NCI-H446 (cell line): ENCODE measurements at places on chromosomes 2 and 18.

DNA sequence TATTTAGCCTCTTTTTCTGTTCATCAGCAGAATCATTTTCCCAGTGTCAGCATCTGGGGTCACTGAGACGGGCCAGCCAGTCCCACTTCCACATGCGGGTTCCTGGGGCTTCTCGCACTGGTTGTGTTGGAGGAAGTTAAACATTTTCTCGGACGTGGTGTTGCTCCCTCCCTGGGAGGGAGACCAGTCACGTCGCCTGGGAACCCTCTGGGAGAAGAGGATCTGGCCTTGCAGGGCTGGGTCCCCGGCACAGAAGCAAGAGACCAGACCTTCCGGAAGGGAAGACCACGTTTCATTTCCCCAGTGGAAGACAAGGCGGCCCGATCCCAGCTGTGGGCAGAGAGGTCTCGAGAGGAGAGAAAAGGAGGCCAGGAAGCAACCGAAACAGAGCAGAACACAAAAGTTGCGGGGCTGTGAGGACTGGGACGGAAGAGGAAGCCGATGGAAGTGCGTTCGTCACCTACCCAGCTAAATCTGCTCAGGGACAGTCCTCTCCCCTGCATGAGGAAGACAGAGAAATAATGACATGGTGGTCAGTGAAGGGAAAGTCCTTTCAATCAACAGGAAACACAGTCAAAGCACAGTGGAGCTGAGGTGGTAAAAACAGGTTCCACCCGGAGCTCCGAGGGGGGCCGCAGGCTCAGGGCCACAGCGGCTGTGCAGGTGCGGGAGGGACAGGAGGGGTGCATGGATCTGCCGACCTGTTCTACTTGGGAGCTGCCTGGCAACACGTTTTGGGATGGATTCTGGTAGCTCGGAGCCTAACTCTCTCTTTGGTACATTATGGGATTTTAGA is 144.4 kb downstream of the MBP start:
- no peak for DNase-seq

GRCh38 chr2:385785-386184 is 97.9 kb upstream of the ALKAL2 start:
- DNase-seq: no peak

GRCh38 chr2:121591199-121591598 is 58.1 kb downstream of the CLASP1 start:
- DNase-seq: no peak

DNA sequence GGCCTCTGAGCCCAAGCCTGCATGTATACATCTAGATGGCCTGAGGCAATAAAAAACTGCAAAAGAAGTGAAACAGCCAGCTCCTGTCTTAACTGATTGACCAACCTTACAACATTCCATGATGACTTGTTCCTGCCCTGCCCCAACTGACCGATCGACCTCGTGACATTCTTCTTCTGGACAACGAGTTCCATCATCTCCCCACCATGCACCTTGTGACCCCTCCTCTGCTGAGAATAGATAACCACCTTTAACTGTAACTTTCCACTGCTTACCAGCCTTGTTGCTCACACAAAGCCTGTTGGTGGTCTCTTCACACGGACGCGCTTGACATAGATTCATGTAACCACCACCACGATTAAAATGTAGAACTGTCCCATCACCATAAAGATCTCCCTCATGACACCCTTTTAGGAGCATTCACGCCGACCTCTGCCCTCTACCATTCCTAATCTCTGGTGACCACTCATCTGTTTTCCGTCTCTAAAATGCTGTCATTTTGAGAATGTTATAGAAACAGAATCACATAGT is 120.1 kb upstream of the REV1 start:
- no peak for DNase-seq

GRCh38 chr2:60439219-60439974 is 114.1 kb downstream of the BCL11A start:
- no peak for DNase-seq

DNA sequence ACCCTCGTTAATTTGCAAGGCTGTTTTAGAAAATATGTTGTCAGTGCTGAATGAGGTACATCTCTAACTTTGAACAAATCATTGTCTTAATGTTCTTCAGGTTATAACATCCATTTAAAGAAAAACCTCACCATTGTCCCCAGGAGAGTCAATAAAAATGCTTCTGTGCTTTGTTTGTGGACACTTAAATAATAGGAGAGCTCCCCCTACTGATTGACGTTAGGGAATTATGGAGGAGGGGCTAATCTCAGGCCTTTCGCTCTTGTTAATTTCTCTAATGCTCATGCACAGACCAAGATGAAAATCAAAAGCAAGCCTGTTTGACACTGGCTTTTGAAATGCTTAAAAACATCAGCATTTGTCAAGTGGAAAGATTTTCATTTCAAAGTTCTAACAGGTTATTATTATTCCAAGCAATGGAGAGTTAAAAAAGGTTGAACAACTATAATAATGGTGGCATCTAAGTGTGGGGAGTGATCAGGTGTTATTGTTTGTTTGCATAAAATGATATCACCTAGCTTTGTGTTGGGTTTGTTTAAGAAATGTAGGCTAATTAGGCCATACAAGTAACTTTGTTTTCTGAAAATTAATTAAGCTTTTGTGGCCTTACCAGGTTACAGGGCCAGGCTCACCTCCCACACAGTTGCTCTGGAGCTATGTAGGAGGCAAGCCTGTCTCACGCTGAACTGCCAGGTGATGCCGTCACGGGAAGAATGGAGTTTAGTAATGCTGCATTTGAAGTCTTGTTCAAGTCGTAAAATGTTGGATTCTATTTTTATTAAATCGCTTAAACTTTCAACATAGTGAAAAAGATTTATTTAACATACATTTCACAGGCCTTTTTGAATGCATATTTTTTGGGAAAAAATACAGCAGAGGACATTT is 51.7 kb upstream of the SMIM21 start:
- DNase-seq: peak; percentile 24

DNA sequence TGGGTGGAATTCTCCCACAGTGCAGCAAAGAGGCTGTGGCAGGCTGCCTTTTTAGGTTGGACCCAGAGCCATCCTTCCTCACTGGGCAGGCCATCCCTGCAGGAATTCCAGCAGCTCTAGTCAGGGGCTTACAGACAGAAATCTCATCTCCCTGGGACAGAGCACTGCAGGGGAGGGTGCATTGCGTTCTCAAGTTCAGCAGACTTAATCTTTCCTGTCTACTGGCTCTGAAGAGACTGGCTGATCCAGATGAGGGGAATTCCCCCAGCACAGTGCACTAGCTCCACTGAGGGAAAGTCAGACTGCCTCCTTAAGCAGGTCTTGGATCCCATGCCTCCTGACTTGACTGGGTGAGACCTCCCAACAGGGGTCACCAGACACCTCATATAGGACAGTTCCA is 899.7 kb upstream of the VRK2 start:
- no peak for DNase-seq

- peak; percentile 39 for DNase-seq
These were observed 69.9 kb upstream of the HK2 start for GRCh38 chr2:74763962-74764428.

GRCh38 chr2:28610583-28611201 is 114.8 kb downstream of the PLB1 start:
- no peak for DNase-seq

DNA sequence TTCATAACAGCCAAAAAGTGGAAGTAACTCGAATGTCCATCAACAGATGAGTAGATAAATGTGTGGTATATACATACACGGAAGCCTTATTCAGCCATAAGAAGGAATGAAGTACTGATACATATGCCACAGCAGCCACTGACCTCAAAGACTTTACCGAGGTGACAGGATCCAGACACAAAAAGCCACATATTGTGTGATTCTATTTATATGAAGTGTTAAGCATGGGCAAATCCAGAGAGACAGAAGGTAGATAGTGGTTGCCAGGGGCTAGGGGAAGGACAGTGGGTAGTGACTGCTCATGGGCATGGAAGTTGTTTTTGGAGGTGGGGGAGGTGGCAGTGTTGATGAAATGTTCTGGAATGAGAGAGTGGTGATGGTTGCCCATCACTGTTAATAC is 33.9 kb downstream of the ZAP70 start:
- DNase-seq: no peak

- DNase-seq: no peak
These were observed 42.5 kb downstream of the LYPD6B start for GRCh38 chr2:149080971-149081370.
